ENCODE measurements at places on chromosomes 12 and 14. TPM values are rescaled to one million over a fixed set of nuclear protein-coding genes. Genes with fewer than 3 reads are reported as not detected.

The SMIM10L1 gene
- 13.0 TPM for total RNA-seq

The TAS2R42 gene
- not detected for total RNA-seq

The MIS18BP1 gene
- total RNA-seq: 12.3 TPM

The ARF6 gene
- 41.5 TPM for total RNA-seq

The TMED10 gene
- total RNA-seq: 164 TPM

The KRT79 gene
- not detected for total RNA-seq

The DIO3 gene
- 1.2 TPM for total RNA-seq

The OR4E2 gene
- not detected for total RNA-seq

GRCh38 chr12:104488374-104488773 lies 31.6 kb downstream of the CHST11 start:
- no peak for DNase-seq

DNA sequence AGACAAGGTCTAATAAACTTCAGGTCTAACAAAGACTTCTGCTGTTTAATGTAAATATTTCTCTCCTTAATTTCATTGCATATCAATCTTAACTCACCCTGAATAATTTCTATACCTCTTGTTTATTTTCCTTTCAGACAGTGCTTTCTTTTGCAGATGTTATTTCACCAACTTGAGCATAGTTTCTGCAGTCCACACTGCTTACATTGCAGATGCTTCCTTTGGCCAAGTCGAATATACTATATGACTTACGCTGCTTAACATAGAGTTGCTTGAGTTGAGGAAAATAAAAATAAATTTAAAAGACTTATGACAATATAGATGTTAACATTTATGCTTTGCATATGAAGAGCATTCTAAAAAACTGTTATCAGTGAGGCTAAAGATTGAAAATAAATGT lies 217.7 kb downstream of the PTPRO start:
- DNase-seq: no peak

GRCh38 chr12:103880299-103881142 lies 39.5 kb upstream of the NT5DC3 start:
- no peak for DNase-seq

- no peak for DNase-seq
Observed at GRCh38 chr12:5485454-5485853, 53.5 kb downstream of the NTF3 start.

DNA sequence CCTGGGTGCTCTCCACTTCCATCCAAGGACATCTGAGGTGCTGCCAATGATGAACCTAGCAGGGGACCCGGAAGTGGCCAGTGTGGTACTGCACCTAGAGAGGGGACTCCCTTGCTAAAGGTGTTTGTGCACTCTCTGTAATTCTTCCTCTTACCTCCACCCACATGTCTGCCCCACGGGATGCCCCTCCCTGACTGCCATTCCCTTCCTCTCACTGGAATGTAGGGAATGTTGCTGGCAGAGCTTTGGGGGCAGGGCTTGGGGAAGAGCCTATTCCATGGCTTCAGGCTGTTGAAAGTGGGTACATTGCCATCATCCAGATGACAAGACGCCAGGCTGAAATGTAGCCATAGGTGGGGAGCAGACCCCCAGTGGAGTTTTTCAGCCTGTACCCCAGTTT lies 153.2 kb downstream of the SMOC1 start:
- no peak for DNase-seq

- no peak for DNase-seq
Observed at GRCh38 chr14:95495538-95496025, 20.9 kb downstream of the SYNE3 start.

GRCh38 chr14:59463787-59464485 lies 1.2 kb downstream of the GPR135 start:
- no peak for DNase-seq

- DNase-seq: no peak
Observed at GRCh38 chr12:42704340-42704739, 114.8 kb upstream of the PRICKLE1 start.

- DNase-seq: no peak
Observed at GRCh38 chr12:67881565-67881964, 107.7 kb upstream of the IFNG-AS1 start.

GRCh38 chr12:46523863-46524770 lies 151.5 kb upstream of the SLC38A2 start:
- no peak for DNase-seq

DNA sequence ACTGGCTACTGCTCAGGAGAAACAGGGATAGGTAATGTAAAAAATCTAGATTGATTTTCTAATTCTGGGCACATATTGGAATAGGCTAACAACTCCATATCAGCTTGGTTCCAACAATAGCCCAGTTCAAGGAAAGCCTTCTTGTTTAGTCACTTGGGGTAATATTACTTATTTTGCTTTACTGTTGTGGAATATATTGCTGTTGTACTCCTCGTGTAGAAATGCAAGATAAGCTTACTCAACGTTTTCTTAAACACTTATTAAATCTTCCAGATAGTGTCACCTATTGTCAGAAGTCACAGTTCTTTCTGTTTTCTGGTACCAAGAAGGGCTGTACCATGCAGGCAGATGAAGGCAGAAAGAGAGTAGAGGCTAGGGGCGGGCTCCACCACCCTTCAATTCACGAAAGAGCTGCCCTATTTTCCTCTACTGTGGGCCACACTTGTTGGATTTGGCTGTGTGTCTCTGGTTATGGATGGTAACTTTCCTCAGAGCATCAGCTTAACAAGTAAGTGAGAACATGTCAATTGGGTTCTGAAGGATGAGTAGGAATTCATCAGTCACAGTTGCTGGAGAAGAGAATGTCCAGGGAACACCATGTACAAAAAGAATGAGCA lies 38.0 kb downstream of the CLMN start:
- no peak for DNase-seq

- no peak for DNase-seq
Observed at GRCh38 chr12:13203034-13203922, 6.8 kb downstream of the EMP1 start.

- no peak for DNase-seq
Observed at GRCh38 chr14:56194042-56194441, 75.8 kb downstream of the PELI2 start.

DNA sequence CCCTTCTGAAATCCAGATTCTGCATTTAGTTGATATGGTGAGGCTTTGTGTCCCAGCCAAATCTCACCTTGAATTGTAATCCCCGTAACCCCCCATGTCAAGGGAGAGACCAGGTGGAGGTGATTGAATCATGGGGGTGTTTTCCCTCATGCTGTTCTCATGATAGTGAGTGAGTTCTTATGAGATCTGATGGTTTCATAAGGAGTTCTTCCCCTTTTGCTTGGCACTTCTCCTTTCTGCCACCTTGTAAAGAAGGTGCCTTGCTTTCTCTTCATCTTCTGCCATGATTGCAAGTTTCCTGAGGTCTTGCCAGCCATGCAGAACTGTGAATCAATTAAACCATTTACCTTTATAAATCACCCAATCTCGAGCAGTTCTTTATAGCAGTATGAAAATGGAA lies 23.1 kb upstream of the C12orf42 start:
- DNase-seq: no peak

DNA sequence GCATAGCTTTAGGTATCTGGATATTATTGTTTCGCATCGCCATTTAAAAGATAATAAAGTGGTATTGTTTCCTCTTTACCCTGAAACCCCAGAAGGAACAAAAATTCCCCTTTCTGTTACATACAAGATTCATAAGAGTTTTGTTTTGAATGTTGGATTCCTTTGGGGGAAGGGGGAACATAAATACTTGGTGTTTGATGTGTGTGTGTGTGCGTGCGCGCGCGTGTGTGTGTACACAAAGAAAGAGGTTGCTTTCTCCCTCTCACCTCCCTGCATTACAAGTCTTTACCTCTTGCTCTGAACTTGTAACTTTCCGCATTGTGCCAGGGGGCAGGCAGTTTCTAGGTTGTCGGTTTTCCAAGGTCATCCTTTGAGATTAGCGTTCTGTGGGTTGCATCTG lies 76.4 kb downstream of the GPATCH2L start:
- no peak for DNase-seq

DNA sequence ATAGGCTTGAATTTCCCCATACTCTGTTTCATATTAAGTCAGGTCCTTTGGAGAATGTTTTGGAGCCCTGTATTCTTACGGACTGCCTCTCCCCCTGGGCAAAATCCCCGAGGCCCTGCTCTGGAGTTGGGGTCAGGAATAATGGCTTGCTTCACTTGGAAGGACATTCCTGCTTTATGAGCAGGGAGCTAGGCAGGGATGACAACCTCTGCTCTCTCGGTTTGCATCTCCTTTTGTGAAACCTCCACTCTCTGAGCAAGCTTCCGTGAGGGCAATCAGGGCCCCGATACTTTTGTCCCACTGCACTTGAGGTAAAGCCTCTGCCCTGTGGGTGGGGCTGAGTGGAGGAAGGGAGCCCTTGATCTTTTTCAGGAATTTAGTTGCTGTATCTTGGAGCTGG lies 19.3 kb downstream of the OS9 start:
- peak; percentile 17 for DNase-seq

All from esophagus muscularis mucosa (tissue), 4 donors.